ENCODE measurements at places on chromosomes 2 and 18.

- no peak for DNase-seq
Observed at GRCh38 chr2:30613001-30613400, 166.0 kb downstream of the LCLAT1 start.

GRCh38 chr2:29420999-29421782 is 306.0 kb downstream of the CLIP4 start:
- peak; percentile 10 for DNase-seq

- DNase-seq = no peak
Observed at GRCh38 chr18:63374540-63374939, 7.5 kb upstream of the KDSR start.

DNA sequence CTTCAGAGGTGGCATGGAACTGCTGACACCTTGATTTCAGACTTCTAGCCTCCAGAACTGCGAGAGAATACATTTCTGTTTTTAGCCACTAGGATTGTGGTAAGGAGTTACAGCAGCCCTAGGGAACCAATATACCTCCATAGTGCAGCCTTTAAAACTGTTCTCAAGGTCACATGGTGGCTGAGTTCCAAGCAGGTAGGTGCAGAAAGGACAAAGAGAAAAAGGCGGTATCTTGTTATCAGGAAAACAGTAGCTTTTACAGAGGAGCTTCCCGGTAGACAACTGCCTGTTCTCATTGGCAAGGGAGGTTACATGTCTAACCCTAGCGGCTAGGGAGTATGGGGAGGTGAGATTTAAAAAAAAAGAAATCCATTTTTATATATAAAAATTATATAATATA is 96.2 kb upstream of the BCL2L11 start:
- DNase-seq = no peak

- no peak for DNase-seq
Observed at GRCh38 chr2:32937602-32938448, 8.9 kb upstream of the LTBP1 start.

- no peak for DNase-seq
Observed at GRCh38 chr2:65061146-65061909, 5.1 kb downstream of the CEP68 start.

DNA sequence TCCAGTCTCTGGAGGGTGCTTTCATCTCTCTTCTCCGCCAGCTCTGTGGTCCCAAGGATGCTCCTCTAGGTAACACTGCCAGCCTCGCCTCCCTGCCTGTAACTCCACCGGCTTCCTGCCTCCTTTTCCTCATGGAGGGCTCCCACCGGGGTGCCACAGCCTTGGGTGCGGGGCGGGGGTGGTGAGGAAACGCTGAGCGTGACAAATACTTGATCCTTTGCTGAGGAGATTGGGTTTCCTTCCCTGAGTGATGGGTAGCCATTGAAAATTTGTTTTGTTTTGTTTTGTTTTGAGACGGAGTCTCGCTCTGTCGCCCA is 25.1 kb downstream of the TIMM21 start:
- no peak for DNase-seq

DNA sequence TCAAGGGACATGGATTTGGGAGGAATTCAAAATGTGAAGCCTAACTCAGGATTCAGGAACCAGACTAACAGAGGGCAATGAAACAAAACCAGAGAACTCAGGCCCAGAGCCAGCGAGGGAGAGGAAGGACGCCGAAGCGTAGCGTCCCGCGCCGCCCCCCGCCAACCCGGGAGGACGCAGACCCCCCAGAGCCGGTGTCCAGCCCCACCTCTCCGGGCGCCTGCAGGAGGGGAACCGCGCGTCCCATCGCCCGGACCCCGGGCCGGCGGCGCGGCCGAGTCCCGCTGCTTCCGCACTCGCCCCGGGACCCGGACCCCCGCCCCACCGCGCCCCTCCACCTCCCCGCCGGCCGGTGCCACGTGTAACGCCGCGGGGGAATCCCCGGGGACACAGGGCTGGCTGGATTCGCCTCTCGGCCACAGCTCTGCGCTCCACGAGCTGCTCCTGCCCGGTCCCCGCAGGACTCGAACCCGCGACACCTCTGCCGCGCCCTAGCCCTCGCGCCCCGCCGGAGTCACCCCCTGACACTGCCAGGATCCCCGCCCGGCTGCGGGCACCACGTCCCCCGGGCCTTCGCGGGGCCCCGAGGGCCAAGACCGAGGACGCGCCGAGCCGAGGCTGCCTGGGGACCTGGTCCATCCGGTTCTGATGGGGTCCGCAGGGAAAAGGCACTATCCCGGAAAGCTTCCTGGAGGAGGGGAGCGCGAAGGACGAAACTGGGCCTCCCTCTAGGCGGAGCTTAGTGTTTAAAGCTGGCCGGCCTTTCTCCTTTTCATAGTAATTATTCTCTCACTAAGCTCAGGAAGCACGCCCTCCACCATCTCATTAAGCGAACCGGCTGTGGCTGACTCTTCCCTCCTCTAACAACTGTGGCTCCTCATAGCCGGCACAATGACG is 40.4 kb upstream of the FAM124B start:
- DNase-seq = no peak

DNA sequence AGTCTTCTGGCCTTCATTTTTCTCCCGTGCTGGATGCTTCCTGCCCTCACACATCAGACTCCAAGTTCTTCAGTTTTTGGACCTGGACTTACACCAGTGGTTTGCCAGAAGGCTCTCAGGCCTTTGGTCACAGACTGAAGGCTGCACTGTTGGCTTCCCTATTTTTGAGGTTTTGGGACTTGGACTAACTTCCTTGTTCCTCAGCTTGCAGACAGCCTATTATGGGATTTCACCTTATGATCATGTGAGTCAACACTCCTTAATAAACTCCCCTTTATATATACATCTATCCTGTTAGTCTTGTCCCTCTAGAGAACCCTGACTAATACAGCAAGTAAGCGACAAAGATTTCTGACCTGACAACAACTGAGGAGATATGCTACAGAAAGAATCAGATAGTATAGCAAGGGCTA is 7.2 kb downstream of the CDC42EP3 start:
- DNase-seq = no peak

DNA sequence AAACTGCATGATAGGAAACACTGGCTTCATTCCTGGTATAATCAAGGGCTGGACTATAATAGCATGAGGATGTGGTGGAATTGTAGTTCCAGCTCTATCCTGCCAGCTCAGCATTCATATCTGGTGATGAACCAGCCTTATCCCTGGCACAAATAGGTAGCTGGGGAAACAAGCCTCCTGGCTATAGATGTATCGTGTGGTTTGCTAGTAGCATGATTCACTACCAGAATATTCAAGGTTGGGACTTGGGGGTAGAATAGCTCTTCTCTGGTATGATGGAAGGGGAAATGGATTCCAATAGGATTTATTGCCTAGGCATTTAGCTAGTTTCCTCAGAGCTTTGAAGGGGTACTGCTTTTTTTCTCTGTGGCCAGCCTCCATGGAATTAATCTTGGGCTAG is 532.8 kb downstream of the FBXO15 start:
- DNase-seq = no peak

GRCh38 chr18:14935210-14935609 is 187.2 kb downstream of the ANKRD30B start:
- no peak for DNase-seq

DNA sequence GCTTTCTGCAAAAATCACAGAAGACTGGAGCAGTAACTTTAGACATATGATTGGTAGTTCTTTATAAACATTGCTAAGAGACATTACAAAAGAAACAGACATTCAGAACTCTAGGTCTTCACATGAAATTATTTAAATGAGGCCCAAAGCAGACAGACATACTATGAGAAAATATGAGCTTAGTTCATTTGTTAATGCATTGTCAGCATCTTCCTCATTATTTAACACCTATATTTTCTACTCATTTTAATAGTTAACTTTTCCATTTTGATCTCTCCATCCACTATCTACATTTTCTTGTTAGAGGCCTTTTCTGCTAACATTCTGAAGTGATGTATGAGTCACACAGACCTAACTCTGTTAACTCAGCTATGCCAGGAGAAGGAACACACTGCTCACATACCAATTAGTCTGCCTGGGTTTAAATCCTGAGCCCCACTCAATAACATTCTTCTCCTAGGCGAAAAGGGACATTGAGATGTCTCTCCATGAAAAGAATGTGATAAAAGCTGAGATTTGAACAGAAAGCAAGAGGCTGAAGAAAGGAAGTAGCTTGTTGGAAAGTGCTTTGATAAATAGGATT is 400.3 kb upstream of the PKDCC start:
- DNase-seq = no peak

DNA sequence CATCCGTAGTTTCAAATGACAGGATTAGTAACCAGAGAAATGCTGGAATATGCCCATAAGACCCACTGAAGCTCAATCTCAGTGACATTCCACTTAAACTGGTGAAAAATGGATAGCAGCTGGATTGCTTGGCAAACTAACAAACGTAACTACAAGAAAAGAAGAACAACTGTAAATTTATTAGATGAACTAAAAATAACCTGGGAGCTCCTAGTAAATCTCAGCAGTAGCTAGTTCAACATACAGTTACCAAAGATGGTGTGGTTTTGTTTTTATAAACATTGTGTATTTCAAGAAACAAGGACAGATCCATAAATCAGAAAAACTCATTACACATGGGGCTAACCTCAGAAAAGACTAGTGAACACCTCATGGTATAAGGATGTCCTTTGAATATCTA is 531.9 kb downstream of the XIRP2 start:
- DNase-seq = no peak

DNA sequence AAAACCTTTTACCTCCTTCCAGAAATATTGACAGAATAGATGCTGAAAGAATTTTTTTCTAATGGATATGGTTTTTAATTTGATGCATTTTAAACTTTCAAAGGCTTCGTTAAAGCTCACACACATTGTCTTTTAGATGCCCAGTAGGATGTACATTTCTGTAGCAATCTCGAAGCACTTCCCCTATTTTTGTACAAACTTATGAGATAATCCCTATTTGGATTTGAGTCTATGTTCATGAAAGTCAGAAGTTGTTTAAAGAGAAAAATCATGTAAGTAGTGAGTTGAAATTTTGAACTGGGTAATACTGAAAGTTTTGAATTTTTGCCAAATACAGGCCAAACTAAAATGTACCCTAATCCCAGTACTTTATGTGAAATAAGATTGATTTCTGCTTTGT is 38.1 kb upstream of the MMADHC start:
- no peak for DNase-seq

GRCh38 chr18:80229766-80230745 is 17.3 kb downstream of the PARD6G start:
- no peak for DNase-seq

- no peak for DNase-seq
Observed at GRCh38 chr2:139876321-139876720, 1096.1 kb upstream of the NXPH2 start.

DNA sequence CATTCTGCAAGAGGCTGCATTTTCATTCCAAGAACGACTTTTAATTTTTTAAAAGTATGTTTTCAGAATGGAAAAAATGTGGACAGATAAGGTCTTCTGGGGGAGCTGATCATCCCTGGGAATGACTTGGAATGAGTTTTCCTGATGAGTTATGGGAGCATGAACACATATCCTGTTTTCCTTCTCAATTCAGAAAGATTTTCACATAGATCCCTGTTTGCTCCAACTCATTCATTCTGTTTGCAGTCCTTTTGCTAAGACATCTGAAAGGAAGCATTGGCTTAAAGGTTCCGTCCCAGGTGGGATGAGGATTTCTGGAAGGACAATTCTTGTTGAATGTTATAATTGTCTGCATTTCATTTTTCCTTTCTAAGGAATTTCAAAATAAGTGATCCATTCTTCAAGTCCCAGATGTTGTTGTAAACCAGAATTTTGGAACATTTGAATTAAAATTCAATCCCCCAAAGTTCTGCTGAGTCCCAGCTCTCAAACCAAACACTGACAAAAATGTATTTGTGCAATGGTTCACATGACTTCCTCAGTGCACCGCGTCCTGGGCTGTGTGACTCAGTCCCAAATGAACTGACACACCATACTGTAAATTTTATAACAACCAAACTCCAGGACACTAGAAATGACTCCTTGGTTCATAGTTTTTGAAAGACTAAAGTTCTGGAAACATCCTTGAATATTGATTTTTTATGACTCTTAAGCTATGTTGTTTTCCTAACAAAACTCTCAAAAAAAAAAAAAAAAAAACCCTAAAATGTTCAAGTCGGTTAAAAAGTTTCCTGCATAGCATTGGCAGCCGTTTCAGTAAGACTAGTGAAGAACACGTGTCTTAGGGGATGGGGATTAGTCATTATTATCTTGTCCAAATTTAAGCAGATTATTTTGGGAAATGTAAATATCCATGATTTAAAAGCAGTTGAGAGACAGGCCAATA is 281.8 kb upstream of the TCF4 start:
- DNase-seq = no peak

DNA sequence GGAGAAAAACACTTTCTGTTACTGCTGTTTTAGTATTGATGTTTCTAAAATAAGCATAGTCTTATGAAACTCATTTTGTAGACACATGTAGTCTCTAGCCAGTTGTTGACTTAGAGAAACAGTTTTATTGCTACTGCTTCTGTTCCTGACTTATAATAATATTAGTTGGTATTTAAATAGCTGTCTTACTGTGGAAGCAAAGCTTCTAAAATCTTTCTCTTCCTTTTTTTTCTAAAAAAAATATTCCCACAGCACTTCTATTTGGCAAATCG is 121.8 kb downstream of the MTX2 start:
- DNase-seq = no peak

DNA sequence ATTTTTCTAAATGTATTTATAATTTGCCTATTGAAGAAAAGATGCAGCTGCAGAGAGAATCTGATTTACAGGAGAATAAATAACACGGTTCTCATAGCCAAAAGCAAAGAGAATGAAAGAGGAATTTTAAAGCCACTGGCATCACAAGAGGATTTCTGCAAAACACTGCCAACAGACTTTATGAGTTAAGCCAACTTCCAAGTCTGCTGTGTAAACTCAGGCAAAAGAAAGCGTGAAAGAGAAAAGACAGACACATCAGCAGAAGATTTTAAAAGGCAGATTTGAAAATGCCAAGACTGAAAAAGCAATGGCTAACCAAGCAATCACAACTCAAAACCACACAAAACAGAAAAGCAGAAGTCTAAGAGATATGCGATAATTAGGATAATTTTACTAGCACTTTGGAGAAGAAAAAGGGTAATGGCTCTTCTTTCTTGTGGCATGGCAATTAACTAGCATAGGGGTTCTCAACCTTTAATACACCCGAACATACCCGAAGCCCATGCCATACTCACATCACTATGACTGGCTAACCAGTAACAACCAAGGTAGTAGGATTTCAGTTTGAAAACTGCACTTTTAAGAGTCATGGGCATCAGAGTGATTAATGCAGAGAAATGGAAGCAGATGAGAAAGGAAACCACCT is 4.9 kb downstream of the DARS1 start:
- DNase-seq = no peak

Measured in activated CD4-positive, alpha-beta T cell treated with anti-CD3 and anti-CD28 coated beads, Interleukin-2, amount 50 U/mL, for 16 hours (primary cell).